ENCODE measurements at places on chromosomes 7 and 10.

GRCh38 chr7:13907831-13908230 lies 81.6 kb downstream of the ETV1 start:
- DNase-seq = no peak

- no peak for DNase-seq
Observed at GRCh38 chr7:41792120-41792519, 89.2 kb upstream of the INHBA start.

DNA sequence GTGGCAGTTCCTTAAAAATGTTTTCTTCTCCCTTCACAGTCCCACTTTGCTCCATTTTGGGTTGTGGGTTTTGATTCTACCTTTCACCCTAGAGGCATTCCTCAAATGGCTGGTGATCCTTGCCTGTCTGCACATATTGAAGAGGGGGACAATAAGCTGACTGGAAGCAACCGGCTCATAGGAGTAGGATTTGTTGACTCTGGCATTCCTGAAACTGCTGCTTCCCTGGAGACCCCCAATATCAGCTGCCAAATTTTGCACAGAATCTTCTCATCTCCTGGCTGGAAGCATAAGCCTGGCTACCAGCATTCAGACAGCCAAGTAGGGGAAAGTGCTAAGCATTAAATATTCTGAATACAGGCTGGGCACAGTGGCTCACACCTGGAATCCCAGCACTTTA lies 53.7 kb downstream of the KIF5B start:
- DNase-seq = no peak

GRCh38 chr7:94303695-94304094 lies 91.0 kb upstream of the COL1A2 start:
- DNase-seq = no peak

DNA sequence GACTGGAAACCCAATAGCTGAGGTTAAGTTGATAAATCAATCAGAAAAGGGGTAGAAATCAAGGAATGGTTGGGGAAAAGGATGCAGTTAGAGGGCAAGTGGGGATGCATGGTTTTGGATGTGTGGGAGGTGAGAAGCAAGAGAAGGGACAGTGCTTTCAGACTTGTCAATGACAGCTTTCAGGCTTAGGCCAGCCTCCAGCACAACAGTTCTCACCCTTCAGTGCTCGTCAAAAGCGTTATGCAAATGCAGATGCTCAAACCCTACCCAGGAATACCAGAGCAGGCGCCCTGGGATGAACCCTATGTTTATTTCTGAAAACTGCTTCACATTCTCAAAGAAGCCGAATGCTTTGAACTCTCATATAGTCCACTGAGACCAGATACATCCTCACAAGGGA lies 74.0 kb downstream of the AOAH start:
- no peak for DNase-seq

GRCh38 chr10:110401401-110402076 lies 96.2 kb upstream of the DUSP5 start:
- DNase-seq = no peak

- no peak for DNase-seq
Observed at GRCh38 chr10:122476333-122476695, 15.0 kb downstream of the HTRA1 start.
